Hepatocyte (in vitro differentiated cells): ENCODE measurements at places on chromosomes 3 and 15. TPM values are rescaled to one million over a fixed set of nuclear protein-coding genes. Genes with fewer than 3 reads are reported as not detected.

Gene ADCY5
- total RNA-seq, result 3.1 and 5.3 TPM in 2 replicates

Gene SATB1
- 26.4 and 30.7 TPM in 2 replicates for total RNA-seq

Gene ZNF860
- 0.80 and 2.2 TPM in 2 replicates for total RNA-seq

Gene SPTSSB
- total RNA-seq, result 5.0 and 5.3 TPM in 2 replicates

Gene CCPG1
- 38.9 and 39.1 TPM in 2 replicates for total RNA-seq

Gene KBTBD12
- total RNA-seq, result 0.07 TPM in 1 of 2 replicates, not detected in the other

Gene AQP9
- total RNA-seq, result 0.36 and 0.57 TPM in 2 replicates

Gene CTXN2
- total RNA-seq, result 0.12 TPM in 1 of 2 replicates, not detected in the other

Gene CFAP20DC
- 2.2 and 2.6 TPM in 2 replicates for total RNA-seq

Gene KCNMB2
- 0.52 and 2.4 TPM in 2 replicates for total RNA-seq

Gene ARHGAP31
- 6.4 and 7.3 TPM in 2 replicates for total RNA-seq

Gene TRIM69
- 10.8 and 11.0 TPM in 2 replicates for total RNA-seq

Gene C3orf20
- 0.07 TPM in 1 of 2 replicates, not detected in the other for total RNA-seq

Gene MESP2
- 0.30 and 1.2 TPM in 2 replicates for total RNA-seq

Gene CPB1
- not detected in 2 replicates for total RNA-seq

Gene HCN4
- 0.16 and 0.27 TPM in 2 replicates for total RNA-seq

Gene ATP10A
- 0.77 and 1.4 TPM in 2 replicates for total RNA-seq

Gene TSC22D2
- total RNA-seq, result 25.0 and 34.9 TPM in 2 replicates

Gene CAMK1
- 9.7 and 11.8 TPM in 2 replicates for total RNA-seq

Gene PXYLP1
- total RNA-seq, result 25.8 and 29.2 TPM in 2 replicates

Gene CHRM5
- total RNA-seq, result not detected in 2 replicates

Gene PPP1R14D
- total RNA-seq, result 0.24 TPM in 1 of 2 replicates, not detected in the other

Gene ZNF80
- total RNA-seq, result not detected in 2 replicates

Gene REC114
- not detected in 2 replicates for total RNA-seq

Gene EAF2
- total RNA-seq, result 3.6 and 7.4 TPM in 2 replicates

Gene SLC27A2
- total RNA-seq, result 37.0 and 41.3 TPM in 2 replicates

Gene GMNC
- 0.90 and 1.0 TPM in 2 replicates for total RNA-seq

Gene FRMD4B
- 20.7 and 28.1 TPM in 2 replicates for total RNA-seq

Gene MYNN
- 19.7 and 23.4 TPM in 2 replicates for total RNA-seq

Gene HDC
- total RNA-seq, result 0.44 TPM in 1 of 2 replicates, not detected in the other

Gene HACD3
- 156 and 171 TPM in 2 replicates for total RNA-seq

Gene GOLGA6L4
- 2.0 and 2.8 TPM in 2 replicates for total RNA-seq

Gene KLF15
- total RNA-seq, result 16.7 and 19.9 TPM in 2 replicates

Gene CCDC191
- total RNA-seq, result 3.0 and 3.5 TPM in 2 replicates

Gene APBA2
- total RNA-seq, result 8.9 and 10.1 TPM in 2 replicates

Gene PSMD6
- 99.6 and 101 TPM in 2 replicates for total RNA-seq

Gene SERINC4
- 0.10 and 0.24 TPM in 2 replicates for total RNA-seq

Gene STARD5
- 7.2 and 8.2 TPM in 2 replicates for total RNA-seq

Gene STRIT1
- 0.60 and 1.2 TPM in 2 replicates for total RNA-seq
